ENCODE measurements at places on chromosomes 4 and X.

GRCh38 chrX:155968326-155968661 is 29.2 kb upstream of the IL9R start:
- no peak for DNase-seq

- no peak for DNase-seq
Measured at GRCh38 chr4:74095482-74095881, 3.5 kb downstream of the CXCL2 start.

DNA sequence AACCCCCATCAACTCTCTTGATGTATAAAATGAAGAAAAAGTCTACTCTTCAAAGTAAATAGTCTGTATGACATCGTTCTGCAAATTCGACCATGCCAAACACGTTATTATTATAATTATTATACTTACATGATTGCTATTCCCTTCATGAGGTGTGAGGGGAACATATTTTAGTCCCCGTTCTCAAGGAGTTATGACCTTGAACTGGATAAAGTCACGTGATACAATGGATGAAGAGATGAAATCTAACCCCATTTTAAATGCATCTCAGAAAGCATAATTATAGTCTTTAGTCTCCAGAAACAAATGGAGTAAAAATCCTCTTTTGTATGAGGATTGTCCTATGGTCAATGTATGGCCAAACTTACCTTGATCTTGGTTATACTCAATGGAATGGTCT is 250.3 kb downstream of the HS3ST1 start:
- no peak for DNase-seq

DNA sequence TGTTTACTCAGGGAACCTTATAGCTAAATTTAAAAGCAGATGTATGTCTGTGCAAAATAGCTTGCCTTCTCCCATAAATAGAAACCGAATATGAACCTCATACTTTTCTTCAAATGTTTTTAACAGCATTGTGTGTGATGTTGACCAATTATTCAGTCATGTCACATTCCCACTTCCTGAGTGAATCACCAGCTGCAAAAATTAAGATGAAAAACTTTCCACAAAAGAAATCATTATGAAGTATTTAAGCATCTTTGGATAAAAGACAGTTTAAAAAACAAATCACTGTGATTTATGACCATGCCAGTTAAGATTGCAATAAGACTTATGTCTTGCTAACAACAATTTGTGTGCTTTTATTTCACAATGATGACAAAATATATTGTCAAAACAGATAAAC is 220.1 kb downstream of the PDGFC start:
- no peak for DNase-seq

DNA sequence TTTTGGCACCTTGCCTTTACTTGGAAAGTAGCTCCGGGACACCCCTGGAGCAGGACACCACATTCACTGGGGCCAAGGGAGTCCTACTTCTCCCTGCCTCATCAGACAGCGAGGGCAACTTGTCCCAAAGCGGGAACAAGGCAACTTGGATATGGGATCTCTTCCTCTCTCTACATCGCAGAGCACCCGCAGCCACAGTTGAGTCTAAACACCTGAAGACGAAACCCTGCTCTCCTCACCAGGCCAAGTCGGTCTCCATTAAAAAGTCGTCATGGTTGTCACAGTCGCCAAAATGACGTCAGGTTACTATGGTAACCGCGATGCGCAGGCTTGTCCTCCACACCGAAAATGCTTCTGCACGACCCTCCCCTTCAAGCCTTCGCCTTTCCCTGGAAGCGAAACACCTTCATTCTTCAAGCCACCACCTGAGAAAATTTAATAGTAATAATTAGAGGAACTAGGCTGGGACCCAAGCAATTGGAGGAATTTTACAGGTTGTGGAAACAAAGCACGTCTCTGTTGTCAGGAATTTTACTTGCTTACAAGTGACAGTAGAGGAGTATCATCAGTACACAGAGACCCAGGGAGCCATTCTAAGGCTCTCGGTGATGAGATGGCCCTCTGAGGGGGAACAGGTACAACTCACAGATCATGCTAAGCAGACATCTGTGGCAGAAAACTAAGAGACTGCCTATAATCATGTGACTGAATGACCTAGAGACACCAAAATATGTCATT is 30.5 kb upstream of the TCEAL4 start:
- no peak for DNase-seq

DNA sequence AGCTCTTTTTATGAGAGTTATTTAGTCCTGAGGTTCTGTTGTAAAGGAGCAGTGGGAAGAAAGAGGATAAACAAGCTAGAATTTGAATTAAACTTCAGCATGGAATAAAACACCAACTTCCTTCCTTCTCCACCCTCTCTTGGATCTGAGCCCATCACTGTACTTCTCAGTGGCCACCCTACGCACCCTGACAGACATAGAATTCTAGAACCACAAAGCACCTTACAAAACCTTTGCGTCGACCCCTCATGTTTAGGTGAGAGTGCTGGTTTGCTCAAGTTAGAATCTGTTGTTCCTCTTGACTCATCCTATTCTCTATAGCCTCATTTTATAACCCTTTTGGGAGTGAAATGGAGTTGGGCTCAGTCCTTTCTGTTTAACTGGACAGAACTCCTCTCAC is 84.6 kb upstream of the RPL34 start:
- no peak for DNase-seq

DNA sequence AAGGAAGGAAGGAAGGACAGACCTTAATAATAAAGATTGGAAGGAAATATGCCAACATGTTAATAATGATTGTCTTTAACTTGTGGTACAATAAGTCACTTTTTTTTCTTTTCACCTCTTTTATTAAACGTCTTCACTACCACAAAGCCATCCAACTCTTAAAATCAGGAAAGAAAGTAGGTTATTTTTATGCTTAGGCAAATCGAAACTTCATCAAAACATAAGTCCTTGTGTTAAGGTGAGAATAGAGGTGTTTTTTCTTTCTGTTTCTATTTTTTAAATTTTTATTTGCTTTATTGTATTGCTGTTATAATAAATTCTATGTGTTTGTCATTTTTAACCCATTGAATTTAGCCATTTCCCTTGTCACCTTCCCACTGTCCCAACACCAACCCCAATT is 26.5 kb downstream of the BLOC1S4 start:
- no peak for DNase-seq

DNA sequence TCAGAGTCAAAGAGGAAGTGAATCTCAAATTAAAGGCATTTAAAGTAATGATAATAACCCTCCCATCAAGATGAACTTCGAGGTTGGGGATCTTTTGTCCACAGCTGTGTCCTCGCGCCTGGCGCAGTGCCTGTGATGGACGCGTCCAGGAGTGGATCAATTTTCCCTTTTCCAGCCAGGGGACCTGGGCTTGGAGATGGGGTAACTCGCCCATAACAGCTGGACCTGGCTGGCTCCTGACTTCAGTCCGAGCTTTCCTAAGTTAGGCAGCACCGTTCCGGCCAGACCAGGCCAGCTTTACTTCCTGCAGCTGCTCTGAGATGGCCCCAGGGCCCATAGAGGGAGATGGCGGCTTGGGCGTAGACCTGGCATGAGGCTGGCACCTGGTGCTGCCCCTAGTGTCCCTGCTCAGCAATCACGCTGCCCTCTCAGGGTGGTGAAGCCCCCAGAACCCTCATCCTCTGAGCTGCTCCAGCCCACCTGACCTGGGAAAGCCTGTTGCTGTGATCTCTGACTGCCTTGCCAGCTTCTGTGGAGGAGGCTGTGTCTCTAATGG is 23.9 kb downstream of the ADRA2C start:
- no peak for DNase-seq

GRCh38 chr4:77703666-77704065 is 98.0 kb downstream of the CXCL13 start:
- no peak for DNase-seq

DNA sequence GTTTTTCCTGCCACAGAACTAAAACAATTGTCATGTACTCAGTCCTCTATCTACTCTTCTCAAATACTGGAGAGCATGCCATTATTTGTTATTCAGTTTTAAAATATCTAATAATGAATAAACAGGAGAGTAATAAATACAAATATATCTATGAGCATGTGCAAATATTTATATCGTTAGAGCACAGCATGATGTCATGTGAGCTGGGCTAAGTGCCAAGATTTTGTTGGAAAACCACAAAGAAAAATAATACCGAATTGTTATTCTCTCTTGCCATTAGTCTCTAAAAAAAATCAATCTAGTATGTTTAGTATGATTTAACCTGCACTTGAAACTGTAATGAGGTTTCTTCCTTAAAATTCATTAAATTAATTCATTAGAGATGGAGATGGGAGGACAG is 97.3 kb downstream of the DDX60 start:
- no peak for DNase-seq

DNA sequence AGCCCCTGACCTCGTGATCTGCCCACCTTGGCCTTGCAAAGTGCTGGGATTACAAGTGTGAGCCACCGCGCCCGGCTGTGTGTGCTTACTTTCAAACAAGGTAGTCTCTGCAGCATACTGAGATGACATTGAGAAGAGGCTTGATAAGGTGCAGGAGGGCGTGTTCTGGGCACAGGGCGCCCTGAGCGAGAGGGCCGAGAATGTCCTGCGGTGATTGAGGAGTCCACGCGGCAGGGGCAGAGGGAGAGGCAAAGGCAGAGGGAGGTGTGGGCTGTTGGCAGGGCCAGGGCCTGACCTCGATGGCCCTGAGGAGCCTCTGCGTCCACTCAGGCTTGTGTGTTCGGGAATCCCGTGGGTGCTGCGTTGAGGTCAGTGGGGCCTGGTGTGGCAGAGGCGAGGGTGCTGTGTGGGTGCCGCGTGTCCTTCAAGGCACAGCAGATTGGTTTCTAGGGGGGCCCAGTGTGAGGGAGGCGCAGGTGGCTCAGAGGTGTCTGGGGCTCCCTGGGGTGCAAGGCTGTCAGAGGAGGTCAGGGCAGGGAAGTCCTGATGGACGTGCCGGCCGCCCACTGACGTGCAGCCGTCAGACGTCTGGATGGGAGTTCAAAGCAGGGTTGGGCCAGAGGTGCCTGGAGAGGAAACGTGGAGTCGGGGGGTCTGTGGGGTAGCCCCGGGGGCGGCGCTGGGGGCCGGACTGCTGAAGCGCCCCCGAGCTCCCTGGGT is 12.1 kb downstream of the PCGF3 start:
- no peak for DNase-seq

DNA sequence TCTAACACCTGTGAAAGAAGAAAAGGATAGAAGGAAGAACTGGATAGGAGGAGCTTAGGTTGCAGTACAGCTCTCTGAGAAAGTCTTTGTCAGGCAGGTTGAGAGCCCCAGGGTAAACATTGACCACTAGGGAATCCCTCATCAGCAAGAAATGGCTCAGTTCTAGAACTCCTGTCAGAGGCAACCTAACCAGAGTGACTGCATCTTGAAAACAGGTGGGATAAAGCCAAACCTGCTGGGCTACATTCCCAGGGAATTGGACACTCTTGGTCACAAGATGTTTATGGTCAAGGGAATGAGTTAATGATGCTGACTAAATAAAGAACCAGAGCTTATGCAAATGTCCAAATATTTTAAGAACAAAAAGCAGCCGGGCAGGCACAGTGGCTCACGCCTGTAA is 108.3 kb upstream of the MED14 start:
- no peak for DNase-seq

GRCh38 chrX:141641138-141641537 is 51.6 kb downstream of the SPANXA2 start:
- DNase-seq = no peak

- DNase-seq = no peak
Measured at GRCh38 chr4:95957759-95958158, 117.9 kb downstream of the PDHA2 start.

- DNase-seq = no peak
Measured at GRCh38 chrX:108945883-108946523, 209.6 kb upstream of the IRS4 start.

GRCh38 chr4:61204353-61205060 is 4.4 kb downstream of the ADGRL3 start:
- DNase-seq = no peak

GRCh38 chrX:52277666-52278065 is 91.2 kb upstream of the XAGE2 start:
- DNase-seq = no peak

GRCh38 chr4:38184404-38184803 is 224.2 kb downstream of the PTTG2 start:
- no peak for DNase-seq

- DNase-seq = no peak
Measured at GRCh38 chr4:126435491-126435890, 1120.7 kb downstream of the FAT4 start.

Data from hepatic stellate cell (primary cell).